Choroid plexus epithelial cell (primary cell): ENCODE measurements at places on chromosomes 5 and 9.

GRCh38 chr5:144087576-144087975, 82.9 kb downstream of the YIPF5 start:
- DNase-seq, result no peak

DNA sequence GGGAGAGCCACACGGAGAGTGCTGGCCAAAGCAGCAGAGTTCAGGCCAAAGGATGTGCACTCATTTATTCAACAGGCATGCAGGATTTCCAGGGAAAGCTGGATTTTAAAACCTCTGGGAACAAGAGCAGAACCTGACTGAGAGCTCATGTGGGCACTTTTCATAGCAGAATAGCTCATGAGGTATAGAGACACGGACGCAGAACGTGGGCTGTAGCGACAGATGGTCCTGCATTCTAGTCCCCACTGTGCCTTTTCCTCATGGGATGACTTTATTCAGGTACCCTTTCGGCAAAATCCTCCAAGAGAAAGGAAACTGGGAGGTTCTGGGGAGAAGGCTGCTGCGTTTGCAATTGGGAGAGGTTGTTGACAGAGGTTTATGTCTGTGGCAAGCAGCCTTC, 5.4 kb downstream of the IL4 start:
- DNase-seq, result no peak

DNA sequence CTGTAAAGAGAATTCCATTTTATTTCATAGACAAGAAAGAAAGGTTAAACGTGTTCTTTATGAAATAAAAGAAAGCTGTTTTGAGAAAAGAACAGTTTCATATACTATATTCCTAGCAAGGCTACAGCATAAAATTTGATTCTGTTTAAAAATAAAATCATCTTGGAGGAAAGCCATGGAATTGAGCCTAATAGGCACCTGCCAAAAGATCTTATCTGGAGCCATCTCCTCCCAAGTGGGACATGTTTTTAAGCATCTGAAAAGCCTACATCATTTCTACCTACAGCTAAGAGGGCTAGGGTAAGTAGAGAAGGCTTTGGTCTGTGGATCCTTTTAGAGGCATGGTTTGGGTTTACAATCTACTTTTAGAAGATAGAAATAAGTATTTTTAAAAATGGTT, 89.3 kb downstream of the GAS1 start:
- DNase-seq, result no peak

GRCh38 chr5:162282191-162282590, 214.6 kb downstream of the GABRG2 start:
- no peak for DNase-seq

- no peak for DNase-seq
Observed at GRCh38 chr5:178323961-178324360, 91.4 kb upstream of the PHYKPL start.

DNA sequence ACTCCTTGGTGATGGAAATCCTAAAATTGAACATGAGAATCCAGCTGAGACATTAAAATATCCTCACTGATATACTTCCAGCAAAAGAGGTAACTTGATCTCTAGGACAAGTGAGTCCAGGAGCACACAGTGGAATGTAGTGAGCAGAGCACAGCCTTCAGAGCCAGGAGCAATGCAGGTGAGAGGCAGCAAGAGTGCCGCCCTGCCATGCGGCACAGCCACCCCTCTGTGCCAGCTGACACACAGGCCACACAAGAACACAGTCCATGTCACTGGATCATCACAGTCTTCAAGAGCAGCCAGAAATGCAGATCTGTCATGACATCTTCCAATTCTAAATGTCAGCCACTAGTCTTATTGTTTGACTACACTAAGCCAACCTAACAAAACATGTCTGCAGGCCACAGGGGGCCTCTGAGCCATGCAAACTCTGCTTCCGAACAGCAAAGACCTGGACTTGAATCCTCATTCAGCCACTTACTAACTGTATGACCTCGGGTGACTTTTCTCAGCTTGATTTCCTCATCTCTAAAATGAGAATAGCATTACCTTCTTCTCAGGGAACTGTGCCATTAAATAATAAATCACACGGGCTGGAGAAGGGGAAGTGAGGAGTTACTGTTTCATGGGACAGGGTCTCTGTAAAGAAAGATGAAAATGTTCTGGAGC, 47.0 kb downstream of the CCDC125 start:
- peak; percentile 85 for DNase-seq

DNA sequence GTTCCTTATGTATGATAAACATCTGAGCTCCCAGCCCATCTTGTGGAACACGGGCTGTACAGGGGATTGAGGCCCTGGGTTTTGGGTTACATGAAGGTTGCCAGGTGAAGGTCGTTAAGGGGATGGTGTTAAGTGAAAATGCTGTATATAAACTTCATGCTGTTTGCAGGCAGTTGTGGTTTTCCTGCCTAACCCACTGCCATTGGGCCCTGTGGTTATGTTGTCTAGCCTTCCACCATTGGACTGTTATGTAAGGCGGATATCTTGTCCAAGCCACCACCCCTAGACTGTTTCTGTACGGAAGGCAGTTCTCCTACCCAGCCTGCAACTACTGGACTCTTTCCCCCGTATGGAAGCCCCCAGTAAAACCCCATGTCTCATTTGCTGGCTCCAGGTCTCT, 246.1 kb downstream of the KIF4B start:
- no peak for DNase-seq

- peak; percentile 63 for DNase-seq
Observed at GRCh38 chr9:121281614-121282276, 13.8 kb downstream of the GSN start.

GRCh38 chr9:136576269-136576626, 30.4 kb upstream of the NOTCH1 start:
- DNase-seq, result no peak

- DNase-seq, result peak; percentile 85
Observed at GRCh38 chr5:15009420-15009819, 137.8 kb upstream of the ANKH start.

- no peak for DNase-seq
Observed at GRCh38 chr9:26459959-26460358, 432.6 kb downstream of the CAAP1 start.

- no peak for DNase-seq
Observed at GRCh38 chr5:36599986-36600779, 6.2 kb upstream of the SLC1A3 start.

DNA sequence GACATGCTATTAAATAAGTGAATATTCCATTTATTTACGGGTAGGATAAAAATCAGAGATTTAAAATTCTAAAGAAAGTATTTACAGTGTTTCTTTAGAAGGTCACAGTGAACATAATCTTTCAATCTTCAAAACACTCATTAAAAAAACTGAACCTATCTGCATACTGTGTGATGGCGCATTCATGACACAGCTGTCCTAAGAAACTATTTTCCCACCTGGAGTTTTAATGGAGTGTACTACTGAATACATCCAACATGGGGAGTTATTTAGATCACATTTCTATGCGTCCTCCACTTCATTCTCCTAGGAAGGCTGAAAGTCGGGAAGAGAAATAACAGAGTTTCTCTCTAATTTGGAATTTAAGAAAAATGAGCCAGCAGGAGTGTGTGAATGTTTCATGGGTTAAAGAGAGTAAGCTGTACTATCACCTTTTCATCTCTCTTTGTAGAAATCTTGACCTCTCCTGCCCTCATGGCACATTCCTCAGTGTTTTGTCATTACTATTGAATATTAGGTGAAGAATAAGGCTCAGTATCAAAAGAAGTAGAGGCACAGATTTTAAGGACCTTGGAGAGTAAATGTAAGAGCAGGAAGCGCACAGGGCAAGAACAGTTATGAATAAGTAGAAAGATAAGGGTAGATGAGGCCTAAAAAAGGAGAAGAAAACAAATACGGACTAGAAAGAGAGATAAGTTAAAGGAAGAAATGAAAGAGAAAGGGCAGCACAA, 551.2 kb upstream of the TUSC1 start:
- DNase-seq, result no peak

DNA sequence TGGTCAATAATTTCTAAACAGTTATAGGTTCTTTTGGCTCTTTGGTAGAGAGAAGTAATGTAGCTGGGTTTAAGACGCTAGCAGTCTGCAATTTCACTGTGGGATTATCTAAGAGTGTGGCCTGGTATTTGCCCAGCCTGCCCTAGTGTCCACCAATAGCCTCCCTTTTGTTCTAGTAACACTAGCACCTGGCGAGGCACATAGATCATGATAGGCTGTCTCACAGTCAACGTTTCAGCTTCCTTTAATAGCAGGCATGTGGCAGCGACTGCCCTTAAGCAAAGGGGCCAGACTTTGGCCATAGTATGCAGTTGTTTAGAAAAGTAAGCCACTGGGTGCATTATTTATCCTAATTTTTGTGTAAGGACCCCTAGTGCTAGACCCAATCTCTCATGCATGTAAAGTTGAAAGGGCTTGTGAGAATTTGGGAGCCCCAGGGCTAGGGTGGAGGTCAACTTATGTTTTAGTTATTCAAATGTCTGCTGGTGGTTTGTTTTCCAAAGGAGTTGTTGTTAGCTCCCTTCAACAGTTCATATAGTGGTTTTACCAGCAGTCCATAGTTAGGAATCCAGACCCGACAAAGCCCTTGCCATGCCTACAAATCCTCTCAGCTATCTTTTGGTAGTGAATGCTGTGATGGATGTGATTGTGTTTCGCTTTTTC, 274.3 kb downstream of the HTR1A start:
- no peak for DNase-seq

- DNase-seq, result no peak
Observed at GRCh38 chr5:156314416-156314815, 12.5 kb upstream of the SGCD start.

GRCh38 chr5:458547-459353, 15.8 kb downstream of the EXOC3 start:
- peak; percentile 51 for DNase-seq

DNA sequence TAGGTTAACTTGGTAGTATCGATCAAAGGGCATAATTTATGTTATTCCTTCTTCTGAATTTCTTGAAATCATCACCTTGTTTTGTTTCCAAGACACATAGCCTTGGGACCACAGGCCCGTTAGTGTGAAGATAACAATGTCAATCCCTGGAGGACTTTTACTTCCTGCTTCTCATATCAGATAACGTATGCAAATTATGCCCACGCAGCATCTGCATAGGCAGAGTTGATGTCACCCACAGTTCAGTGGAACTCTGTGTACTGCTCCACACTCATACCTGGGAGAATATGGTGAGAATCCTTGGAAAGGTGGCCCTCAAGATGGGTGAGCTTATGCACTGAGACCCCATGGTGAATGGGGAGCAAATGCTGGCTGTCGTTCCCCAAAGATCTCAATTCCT, 95.0 kb downstream of the CFAP90 start:
- no peak for DNase-seq

DNA sequence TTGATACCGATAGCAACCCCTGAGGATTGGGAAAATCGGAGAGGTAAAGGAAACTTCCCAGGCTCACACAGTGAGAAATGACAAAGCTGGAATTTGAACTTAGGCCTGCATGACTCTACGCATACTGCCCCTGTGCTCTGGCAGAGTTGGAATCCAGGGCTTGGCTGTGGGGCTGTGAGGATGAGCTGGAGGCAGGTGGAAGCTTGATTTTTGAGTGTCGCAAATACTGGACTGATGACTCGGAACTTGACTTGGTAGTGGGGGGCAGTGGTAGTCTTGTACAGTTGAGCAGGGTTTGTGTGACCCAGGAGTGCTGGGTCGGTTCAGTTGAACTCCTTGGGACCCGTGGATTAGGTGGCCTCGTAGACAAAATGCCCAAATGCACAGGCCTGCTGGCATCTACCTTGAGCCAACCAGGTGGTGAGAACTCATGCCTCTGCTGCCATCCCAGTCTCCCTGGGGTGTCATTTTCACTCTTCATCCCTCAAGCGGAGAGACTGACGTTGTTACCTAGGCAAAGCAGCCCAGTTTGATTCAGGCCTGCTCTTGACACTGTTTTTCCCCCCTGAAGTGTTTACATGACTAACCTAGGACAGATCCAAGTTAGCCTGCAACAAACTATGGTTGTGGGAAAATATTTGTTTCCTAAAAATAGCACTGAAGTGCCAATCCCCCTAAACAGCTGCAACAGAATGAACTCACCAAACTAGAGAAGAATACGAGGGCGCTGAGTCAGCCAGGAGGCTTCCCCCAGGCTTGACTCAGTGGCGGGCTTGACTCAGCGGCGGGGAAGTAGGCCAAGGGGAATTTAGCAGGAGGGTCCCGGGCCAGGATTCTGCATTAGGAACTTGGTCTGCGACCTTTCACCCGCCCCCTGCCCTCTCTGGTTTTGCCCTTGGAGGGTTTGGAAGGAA, 45.7 kb upstream of the ORM1 start:
- peak; percentile 94 for DNase-seq

- peak; percentile 78 for DNase-seq
Observed at GRCh38 chr5:171269717-171270116, 39.3 kb upstream of the TLX3 start.

- no peak for DNase-seq
Observed at GRCh38 chr5:168575391-168576372, 3.5 kb downstream of the PANK3 start.

- no peak for DNase-seq
Observed at GRCh38 chr9:111175350-111175749, 137.1 kb upstream of the LPAR1 start.

DNA sequence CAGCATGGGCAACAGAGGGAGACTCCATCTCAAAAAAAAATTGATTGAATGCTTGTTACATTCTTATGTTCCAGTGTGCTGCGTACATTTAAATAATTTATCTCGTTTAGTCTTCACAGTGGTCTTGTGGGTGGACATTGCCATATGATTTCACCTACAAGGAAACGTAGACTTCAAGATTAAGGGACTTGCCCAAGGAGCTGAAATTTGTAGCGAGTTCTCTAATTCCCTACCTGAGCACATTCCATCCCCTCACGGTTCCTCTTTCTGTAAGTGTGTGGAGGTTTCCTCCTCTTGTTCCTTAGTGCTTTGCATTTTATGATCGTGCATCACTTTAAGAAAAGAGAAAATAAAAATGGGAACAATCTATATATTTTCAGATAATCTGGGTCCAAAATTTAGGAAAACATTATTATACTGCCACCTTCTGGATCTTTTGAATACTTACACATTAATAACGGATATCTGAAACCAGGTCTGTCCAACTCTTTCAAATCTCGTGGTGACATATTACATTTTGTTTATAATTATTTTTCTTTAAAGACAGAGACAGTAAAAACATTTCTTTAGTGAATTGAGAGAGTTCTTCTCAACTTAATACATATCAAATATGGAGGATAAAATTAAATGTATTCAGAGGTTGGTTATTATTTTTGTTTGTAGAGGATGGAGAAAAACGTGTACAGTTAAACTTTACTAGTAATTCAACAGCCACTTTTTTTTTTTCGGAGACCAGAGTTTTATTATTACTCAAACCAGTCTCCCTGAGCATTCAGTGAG, 29.9 kb upstream of the C7 start:
- peak; percentile 59 for DNase-seq

- no peak for DNase-seq
Observed at GRCh38 chr5:135446206-135446605, 942 bp downstream of the DCANP1 start.

- no peak for DNase-seq
Observed at GRCh38 chr5:179314606-179315355, 30.5 kb downstream of the ADAMTS2 start.

DNA sequence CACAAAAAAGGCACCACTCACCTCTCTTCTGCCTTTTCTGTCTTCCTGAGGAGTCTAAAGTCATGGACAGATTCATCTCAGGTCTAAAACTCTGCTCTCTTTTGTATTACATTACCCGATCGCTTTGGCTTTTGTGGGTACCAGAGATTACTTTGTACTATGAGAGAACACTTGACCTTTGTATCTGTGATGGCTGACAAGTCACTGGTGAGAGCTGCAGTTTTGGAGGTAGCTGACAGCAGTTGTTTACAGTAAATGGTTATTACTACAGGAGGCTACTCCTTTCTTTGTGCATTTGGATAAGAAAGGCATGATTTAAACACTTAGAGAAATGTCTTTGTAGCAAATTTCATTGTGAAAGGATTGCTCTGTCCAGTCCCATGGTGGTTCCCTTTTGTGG, 307.3 kb downstream of the FBXL17 start:
- no peak for DNase-seq
